Activated gamma-delta T cell treated with Interleukin-2 at 50 U/mL for 16 hours (primary cell): ENCODE measurements at places on chromosomes 5 and 9.

DNA sequence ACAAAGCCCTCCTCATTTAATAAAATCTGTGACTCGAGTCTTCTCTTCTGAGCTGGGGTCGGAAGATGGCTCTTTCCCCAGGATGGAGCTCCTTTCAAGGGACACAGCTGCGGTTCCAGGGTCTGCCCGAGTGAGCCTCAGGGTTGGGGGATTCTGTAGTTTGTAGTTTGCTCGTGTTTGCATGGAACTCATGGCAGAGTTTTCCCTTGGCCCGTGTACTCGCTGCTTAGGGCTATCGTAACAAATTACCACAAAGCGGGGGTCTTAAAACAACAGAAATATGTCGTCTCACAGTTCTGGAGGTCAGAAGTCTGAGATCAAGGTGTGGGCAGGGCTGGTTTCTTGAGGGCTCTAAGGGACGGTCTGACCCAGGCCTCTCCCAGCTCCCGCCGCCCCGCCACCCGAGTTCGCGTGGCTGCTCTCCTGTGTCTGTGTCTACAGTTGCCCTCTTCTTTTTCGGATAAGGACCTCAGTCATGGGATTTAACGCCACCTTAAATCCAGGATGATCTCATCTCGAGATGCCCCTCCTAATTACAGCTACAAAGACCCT lies 13.9 kb upstream of the LPCAT1 start:
- no peak for DNase-seq

DNA sequence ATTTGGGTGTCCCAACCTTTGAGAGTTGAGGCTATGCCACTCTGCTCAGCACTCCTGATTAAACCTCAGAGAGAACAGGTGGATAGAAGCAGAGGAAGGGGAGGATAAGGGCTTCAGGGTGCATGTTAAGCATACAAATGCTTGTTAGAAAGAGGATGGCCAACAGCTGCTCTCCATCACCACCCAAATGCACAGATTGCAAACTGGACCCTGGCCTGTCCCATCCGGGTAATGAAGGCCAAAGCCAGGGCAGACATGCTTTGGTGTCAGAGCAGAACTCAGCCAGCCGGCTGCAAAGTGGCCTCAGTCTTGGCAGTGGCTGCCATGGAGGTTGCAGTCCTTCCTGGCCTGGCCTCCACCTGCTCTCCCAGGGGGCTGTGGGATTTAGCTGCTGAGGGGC lies 84.3 kb downstream of the SIL1 start:
- DNase-seq, result no peak

- no peak for DNase-seq
These were observed 23.2 kb upstream of the SHISAL2B start for GRCh38 chr5:64667068-64667467.

GRCh38 chr9:94643176-94643575 lies 3.9 kb upstream of the FBP1 start:
- DNase-seq, result no peak

DNA sequence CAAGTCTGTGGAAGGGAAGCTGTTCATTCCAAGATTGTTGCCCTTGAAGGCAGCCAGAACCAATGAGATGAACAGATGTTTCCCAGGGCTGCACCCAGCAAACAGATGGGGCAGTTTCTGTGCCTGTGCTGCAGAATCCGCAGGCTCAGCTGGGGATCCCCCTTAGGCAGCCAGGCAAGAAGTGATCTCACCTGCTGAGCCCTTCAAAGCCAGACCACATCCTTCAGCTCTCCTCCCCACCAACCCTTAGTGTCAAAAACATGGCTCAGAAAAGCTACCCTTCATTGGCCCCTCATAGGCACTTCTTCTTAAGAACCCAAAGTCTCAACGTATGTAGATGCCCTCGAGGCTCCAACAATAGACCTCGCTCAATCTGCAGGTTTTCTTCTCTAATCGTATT lies 626.7 kb downstream of the CCDC171 start:
- DNase-seq, result no peak

GRCh38 chr5:119336845-119337580 lies 18.8 kb upstream of the TNFAIP8 start:
- DNase-seq, result no peak

- no peak for DNase-seq
These were observed 8.4 kb downstream of the PSD2 start for GRCh38 chr5:139803978-139804377.

- no peak for DNase-seq
These were observed 77.0 kb downstream of the RAD23B start for GRCh38 chr9:107360098-107360497.

GRCh38 chr9:1050125-1050895 lies at the start of gene DMRT2:
Gene DMRT2, plus strand, starts transcription at chr9:1050357. Its CDS starts 1,257 bp downstream, at chr9:1051614.
- no peak for DNase-seq
